ENCODE measurements at places on chromosomes 3 and 15.

DNA sequence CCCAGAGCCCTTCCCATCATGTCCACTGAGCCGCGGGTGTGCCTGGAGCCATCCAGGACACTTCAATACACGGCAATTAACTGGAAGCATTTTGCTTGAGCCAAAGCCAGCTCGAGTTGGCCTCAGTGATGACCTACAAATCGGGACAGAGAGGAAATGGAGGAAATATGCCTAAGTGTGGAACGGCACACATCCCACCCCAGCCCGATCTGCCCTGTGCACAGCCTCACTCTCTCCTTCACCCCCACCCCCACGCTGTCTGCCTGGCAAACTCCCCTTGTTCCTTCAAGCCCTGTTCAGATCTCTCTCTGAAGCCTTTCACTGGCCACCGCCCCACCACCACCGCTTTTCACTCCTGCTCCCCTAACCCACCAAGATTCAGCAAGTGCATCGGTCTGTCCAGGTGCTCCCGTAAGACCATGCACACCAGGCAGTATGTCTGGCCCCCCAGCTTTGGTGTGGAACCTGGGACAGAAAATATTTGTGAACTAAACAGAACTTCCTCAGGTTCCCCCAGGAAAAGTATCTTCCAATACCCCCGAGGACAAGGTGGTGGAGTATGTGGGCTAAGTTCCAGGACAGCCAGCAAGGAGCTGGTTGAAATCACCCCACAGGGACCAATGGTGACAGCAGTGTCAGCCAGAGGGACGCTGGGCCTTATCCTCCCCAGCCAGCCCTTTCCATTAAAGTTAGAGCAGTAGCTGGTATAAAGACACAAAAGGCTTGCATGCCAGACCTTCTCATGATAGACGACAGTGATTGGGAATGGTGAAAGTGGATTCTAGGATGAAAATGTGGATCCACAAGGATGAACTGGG lies 83.7 kb downstream of the VGLL4 start:
- DNase-seq, result no peak

GRCh38 chr3:116445311-116445841 lies at the start of gene LSAMP:
LSAMP (minus strand) TSS chr3:116445487.
- peak; percentile 40 for DNase-seq

DNA sequence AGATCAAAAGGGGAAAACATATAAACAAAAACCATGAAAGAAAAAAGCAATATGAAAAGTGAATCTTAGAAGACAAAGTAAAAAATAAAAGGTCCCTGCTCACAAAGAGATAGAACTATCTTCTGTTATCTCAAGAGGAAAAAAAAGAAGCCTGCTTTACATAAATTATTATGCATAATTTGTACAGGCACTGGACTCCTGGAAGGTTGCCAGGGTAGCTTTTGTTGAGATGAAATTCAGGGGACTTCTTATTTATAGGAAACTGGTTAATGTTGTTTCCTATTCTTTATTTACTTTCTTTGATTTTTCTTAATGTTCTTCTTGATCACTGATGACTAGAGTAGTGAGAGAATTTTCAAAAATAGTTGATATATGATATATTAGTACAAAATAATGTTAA lies 66.9 kb downstream of the PPM1L start:
- no peak for DNase-seq

DNA sequence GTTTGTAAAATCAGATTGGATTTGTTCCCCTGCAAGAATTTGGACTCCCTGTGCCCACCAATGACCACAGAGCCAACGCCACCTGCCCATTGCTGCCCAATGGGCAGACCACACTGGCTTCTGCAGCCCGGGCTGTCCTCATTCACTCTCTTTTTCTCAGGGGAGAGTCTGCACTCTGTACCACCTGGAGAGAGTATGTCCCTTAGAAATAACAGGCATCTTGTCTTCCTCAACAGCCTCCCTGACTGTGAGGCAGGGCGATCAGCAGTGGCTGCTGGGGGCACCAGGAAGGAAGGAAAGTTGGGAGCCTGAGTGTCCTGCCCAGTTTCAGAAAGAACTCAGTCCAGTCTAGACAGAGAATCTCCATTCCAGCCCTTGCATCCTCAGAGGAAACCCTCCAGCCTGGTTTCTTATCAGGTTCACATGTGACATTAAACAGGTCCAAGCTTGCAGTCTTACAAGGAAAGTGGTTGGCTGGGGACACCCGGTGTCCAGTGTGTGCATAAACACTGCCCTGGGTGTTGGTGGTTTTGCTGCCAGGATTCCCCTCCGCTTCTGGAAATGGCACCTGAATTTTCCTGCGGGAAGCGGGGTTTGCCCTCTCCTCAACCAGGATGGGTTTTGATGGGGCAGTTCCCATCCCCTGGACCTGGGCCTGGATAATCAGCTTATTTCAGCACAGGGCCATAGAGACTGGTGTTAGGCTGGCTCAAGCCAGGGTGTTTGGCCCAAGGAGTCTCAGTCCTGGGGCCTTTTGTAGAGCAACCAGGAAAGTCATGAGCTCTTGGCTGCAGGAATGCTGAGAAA lies 37.2 kb downstream of the SSUH2 start:
- no peak for DNase-seq

- no peak for DNase-seq
Measured at GRCh38 chr3:196772102-196772501, 32.4 kb downstream of the PAK2 start.

GRCh38 chr3:31895471-31895870 lies 85.6 kb downstream of the OSBPL10 start:
- no peak for DNase-seq

DNA sequence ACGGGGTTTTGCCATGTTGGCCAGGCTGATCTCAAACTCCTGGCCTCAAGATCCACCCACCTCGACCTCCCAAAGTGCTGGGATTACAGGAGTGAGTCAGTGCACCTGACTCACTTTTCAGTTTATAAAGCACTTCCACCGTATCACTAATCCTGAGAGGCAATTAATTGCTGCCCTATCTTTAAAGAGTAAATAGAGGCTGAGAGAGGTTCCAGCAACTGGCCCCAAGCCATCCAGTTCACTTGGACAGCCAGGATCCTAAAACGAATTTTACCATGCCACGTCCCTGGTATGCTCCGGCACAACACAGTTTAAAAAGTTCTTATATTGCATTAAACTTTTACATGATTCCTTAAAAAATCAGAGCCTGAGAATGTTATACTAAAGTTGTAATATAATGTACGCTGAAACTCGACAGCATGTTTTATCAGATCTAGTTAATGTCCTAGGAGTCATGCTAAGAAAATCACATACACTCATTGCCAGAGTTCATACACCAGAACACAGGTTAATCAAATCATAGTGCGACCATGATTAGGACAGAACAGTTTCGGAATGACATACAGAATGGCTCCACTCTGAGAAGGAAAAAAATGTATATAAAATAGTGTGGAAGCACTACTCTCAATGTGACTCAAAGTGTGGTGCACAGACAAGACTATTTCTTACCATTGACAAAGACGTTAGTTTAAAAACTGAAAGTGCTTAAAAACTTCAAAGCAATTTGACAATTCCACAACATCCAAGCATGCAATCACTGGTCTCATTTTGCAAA lies 125.4 kb downstream of the ULK4 start:
- DNase-seq, result no peak

- DNase-seq, result no peak
Measured at GRCh38 chr15:63006032-63006878, 36.3 kb upstream of the TPM1 start.

DNA sequence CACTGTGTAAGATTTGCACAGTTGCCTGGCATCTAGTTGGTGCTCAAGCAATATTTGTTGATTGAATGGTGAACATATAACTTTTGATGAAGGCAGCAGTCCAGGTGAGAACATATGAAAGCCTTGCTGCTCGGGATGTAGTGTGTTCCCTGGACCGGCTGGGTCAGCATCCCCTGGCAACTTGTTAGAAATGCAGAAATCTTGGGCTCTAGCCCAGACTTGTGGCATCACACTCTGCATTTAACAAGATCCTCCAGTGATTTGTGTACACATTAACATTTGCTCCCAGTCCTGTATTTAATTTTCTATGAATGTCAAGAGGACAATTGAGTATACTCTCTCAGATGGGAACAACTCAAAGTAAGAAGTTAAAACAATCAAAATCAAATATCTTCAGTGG lies 69.0 kb upstream of the SAMMSON start:
- DNase-seq, result no peak

DNA sequence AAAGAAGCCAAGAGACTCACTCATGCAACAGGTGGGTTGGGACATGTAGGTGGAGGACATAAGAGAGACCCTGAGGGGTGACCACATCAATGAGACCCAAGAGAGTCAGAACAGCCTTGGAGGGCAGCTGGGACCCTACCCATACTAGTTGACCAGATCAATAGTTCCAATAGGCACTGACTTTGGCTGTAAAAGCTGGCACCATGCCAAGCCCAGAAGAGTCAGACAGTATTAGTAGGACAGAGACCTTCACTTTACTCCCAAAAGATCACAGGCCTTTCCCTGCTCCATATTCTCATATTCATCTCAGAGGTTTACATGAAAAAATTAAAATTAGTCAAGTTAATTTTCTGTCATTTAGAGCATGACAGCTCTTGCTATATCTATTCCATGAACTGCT lies 20.9 kb upstream of the GABRR3 start:
- DNase-seq, result no peak

DNA sequence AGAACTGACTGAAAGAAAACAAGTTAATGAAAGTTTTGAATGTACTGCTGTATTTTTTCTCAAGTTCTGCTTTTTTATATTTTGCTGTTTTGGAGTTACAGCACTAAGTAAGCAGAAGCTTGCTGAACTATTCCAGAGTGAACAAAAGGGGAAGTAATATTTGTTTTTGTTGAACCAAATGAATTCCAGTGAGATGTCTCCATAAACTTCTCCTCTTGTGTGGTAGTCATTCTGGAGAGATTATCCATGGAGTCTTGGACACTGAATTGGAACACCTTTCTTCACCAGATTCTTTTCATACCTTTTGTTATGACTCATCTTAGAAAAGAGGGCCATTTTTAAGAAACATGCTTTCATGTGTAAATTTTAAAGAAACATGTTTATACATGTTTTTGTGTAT lies 8.8 kb downstream of the ANKUB1 start:
- DNase-seq, result no peak

DNA sequence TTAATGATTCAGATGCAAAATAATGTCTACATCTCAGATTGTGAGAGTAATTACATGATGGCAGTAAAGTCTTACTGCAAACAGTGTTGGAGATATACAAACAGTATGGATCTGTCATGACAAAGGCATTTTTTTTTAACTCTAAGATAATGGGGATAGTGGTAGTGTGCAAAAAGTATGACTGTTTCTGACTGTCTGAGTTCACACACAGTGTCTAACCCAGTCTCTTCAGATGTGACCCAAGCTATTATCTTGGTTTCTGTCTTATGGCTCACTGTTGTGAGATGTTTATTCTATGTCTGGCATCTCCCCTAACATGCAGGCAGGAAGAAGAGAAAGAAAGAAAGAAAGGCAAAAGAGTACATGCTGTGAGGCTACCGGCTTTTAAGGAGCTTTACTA lies 17.0 kb downstream of the RPL39L start:
- no peak for DNase-seq

DNA sequence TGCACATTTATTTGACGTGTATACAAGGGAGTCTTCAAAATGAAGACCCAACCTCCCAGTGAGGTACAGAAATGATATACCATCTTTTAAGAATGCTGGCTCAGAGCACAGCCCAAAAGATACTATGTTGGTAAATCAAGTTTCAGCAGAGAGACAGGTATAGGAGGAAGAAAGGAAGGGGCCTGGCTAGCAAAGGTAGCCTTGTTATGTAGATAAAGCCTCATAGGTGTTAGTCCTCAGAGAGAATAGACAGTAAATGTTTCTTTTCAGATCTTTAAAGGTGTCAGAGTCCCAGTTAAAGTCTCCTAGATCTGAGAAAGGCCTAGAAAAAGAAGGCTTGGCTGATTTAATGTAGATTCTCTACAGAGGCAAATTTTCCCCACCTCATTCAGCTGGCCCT lies 213.8 kb downstream of the SI start:
- no peak for DNase-seq

DNA sequence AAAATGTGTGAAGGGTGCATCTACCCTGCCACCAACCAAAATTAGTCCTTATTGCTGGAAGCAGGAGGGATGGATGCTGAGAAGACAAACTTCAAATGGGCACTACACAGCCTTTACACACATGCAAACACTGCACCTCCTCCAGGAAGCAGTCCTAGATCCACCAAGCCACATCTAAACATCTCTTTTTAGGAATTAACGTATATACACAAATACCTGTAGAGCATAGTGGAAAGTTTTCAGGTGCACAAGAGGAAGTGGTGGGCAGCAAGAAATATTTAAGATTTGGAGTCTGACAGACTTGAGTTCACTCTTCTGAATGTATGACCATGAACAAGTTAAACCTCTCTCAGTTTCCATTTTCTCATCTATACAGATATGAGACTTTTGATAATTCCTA lies 456.6 kb upstream of the PROK2 start:
- no peak for DNase-seq

GRCh38 chr15:99495430-99496301 lies 70.1 kb upstream of the MEF2A start:
- no peak for DNase-seq

DNA sequence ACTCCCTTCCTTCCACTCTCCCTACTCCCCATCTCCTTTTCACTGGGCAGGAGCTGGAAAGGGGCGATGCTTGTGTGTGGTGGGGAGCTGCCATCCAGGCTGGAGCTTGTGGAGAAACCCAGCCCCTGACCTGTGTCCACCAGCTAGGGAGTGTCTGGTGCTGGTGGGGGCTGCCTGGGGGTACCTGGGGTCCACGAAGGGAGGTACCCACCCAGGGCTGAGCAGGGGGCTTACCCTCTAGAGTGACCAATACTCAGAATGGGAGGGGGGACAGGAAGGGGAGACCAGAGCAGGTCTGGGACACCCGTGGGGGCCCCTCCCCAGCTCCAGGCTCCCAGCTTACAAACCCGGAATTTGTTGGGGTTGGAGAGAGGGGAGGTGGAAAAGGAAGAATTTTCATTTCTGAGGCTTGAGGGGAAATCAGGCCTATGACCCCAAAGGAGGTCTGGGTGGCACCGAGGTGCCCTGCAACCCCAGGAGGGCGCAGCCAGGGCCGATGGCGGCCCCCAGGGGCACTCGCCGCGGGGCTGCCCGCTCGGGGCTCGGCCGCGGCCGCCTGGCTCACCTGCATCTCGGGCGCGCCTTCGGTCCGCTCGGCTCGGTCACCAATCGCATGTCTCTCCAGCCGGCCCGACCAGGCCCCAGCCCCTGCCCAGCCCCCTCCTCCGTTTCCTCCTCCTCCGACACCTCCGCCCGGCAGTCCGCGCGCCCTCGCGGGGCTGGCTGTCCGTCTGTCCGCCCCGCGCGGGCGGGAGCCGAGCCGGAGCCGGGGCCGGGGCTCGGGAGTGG lies 773 bp downstream of the LINGO1 start:
- no peak for DNase-seq

GRCh38 chr15:40285554-40286011 lies 2.7 kb upstream of the ANKRD63 start:
- no peak for DNase-seq

- no peak for DNase-seq
Measured at GRCh38 chr3:119690043-119690656, 12.7 kb upstream of the CFAP91 start.

- no peak for DNase-seq
Measured at GRCh38 chr3:119235151-119235550, 5.5 kb downstream of the B4GALT4 start.

All from NCI-H748 treated with DMSO at 0.1 percent for 48 hours (cell line).